ENCODE measurements at places on chromosomes 12 and 14.

DNA sequence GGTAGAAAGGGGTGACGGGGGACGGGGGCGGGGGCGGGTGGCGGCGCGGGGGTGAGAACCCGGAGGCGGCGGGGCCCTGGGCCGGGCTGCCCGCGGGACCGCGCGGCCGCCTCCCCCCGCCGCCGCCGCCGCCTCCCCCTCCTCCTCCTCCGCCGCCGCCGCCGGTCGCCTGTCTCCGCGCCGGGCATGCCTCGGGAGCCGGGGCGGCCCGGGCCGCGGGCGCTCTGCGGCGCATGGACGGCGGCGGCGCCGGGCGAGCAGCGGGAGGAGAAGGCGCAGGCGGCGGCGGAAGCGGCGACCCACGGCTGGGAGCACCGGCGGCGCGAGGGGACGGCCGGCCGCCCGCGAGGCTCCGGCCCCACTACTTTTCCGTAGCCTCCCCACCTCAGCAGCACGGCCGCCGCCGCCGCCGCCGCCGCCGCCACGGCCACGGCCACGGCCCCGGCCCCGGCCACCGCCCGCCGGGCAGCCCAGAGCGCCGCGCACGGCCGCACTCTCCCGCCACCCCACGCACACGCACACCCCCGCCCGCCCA, at the start of gene NPAS3:
Gene NPAS3 (plus strand): TSS at position 161 of the 535 bp plus-strand sequence.
- DNase-seq, result no peak

- no peak for DNase-seq
Observed at GRCh38 chr12:123351349-123351748, 13.3 kb downstream of the SBNO1 start.

- DNase-seq, result no peak
Observed at GRCh38 chr14:34964977-34965764, 17.6 kb upstream of the SRP54 start.

DNA sequence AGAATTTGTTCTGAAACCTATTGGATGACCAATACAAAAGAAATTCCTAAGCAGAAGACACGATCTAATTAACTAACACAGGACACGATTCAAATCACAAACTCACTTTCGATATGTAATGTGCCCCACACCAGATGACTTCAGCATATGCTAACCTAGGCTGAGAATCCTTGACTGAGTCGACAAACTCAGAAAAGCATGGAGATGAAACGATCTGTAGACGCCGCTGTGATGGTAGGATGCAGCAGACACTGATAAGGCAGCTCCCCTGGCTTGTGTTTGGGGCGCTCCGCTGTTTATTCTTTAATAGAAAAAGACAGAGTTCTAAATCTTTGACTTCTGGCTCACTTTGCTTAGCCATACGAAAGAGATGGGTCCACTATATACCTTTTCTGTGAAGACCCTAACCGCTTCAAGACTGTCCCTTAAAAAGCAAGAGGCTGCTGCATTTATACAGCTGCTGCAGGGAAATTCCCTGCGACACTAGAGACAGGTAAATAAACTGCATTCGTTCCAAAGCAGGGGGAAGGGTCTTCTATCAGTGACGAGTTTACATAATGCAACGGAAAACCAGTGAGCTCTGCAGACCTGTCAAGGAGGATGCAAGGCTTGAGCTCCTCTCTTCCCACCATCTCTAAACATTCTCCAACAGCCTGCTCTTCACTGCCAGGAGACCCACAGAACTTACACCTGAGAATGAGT, 929 bp downstream of the CHD8 start:
- DNase-seq, result no peak

DNA sequence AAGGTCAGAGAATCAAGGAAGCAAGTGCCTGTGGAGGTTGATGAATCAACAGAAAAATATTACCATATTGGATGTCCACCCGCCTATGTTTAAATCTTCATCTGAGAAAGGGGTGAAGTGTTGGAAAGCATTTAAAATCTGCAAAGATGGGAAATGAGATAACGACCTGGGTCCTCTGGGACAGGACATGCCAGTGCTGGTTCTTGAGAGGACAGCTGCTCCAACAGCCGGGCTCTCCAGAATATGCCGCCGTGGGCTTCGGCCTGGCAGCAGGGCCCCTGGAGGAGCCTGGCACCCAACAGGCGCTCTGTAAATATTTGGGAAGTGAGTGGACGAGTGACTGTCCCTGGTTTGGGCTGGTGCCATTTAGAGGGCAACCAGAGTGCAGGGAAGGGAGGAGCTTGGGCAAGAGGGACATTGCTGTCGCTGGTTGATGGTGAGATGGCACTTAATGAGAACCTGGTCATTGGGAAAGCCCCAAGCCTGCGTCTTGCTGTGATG, 129.9 kb downstream of the KCNA5 start:
- DNase-seq, result no peak

DNA sequence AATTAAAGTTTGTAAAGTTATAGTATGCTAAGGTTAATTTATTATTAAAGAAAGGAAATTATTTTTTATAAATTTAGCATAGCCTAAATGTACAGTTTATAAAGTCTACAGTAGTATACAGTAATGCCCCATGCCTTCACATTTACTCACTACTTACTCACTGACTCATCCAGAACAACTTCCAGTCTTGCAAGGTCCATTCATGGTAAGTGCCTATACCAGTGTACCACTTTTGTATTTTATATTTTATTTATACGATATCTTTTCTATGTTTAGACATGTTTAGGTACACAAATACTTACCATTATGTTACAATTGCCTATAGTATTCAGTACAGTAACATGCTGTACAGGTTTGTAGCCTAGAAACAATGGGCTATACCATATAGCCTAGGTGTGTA, 95.1 kb upstream of the GRIN2B start:
- DNase-seq, result no peak
